ENCODE measurements at places on chromosomes 11 and 22. TPM values are rescaled to one million over a fixed set of nuclear protein-coding genes. Genes with fewer than 3 reads are reported as not detected.

DNA sequence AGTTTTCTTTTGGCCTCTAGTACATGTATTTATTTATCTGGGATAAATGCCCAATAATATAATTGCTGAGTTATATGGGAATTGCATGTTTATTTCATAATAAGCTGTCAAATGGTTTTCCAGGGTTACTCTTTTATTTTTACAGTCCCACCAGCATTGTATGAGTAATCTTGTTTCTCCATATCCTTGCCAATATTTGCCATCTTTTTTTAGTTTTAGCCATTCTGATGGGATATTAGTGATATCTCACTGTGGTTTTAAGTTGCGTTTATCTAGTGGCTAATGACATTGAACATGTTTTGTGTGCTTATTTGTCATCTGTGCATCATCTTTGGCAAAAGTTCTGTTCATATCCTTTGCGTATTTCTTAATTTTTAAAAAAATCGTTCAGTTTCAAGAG is 372.8 kb upstream of the CCDC179 start:
- no peak for DNase-seq
- no peaks in the 10 kb centered on the region for H3K36me3 ChIP-seq
- H3K4me3 ChIP-seq = no peak overlapping the region
- H3K27ac ChIP-seq = no peak overlapping the region
- no peaks in the 10 kb centered on the region for H3K27me3 ChIP-seq

DNA sequence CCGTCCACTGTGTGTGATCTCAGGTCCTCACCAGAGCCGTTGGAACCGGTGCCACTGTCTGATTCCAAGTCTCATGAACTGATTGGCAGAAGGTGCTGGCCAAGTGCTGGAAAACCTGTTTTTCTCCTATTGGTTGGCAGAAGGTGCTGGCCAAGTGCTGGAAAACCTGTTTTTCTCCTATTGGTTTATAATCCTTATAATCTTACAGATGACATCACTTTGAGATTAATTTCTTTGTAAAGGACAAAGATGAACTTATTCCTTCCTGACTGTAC is 1106.3 kb downstream of the BRD1 start:
- DNase-seq = no peak
- no peaks in the 10 kb centered on the region for H3K27me3 ChIP-seq
- no peaks in the 10 kb centered on the region for H3K4me1 ChIP-seq
- H3K4me3 ChIP-seq = no peak overlapping the region

DNA sequence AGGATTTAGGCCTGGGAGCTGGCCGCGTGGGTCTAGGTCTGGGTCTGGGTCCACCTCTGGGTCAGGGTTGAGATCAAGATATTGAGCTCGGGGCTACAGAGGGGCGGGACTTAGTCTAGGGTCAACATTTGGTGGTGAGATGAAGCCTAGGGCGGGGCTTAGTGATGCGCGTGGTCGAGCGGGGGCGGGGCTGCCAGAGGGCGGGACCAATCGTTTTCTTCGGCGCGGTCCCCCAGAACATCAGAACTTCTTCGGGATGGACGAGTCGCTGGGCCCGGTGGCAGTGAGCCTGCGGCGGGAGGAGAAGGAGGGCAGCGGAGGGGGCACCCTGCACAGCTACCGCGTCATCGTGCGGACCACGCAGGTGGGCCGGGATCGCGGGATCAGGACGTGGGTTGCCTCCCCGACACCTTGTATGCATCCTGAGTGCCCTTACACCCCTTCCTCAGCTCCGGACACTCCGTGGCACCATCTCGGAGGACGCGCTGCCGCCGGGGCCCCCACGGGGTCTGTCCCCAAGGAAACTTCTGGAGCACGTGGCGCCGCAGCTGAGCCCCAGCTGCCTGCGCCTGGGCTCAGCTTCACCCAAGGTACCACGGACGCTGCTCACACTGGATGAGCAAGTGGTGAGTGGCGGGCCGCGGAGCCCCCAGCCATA is 4.2 kb downstream of the SIPA1 start:
- no peaks in the 10 kb centered on the region for H3K27me3 ChIP-seq
- H3K4me3 ChIP-seq = peak overlapping the region; percentile 84
- H3K4me1 ChIP-seq = peaks cover 34% of the 10 kb centered on the region
- peak overlapping the region; percentile 76 for H3K27ac ChIP-seq
- peak; percentile 70 for DNase-seq

The PRR33 gene
- not detected for total RNA-seq

The HBD gene
- not detected for total RNA-seq

DNA sequence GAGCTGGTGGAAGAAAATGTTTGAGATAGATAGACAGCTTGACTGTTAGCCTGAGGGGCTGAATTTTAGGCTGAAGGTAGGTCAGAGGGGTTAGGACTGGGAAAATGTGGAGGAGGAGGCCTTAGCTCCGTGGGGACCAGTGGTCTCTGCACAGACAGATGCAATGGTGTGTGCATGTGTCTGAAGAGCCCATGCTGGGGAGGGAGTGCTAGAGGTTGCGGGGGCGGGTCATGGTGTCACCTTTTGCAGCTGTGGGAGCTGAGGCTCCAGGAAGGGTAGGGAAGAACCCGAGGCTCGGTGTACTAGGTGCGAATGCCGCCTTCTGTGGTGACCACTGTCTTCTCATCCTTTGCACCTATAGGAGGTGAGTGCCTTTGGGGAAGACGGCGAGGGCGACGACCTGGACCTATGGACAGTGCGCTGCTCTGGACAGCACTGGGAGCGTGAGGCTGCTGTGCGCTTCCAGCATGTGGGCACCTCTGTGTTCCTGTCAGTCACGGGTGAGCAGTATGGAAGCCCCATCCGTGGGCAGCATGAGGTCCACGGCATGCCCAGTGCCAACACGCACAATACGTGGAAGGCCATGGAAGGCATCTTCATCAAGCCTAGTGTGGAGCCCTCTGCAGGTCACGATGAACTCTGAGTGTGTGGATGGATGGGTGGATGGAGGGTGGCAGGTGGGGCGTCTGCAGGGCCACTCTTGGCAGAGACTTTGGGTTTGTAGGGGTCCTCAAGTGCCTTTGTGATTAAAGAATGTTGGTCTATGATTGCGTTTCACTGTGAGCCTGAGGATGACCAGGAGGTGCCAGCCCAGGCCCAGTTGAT is 1.6 kb downstream of the SDF2L1 start:
- peaks cover 27% of the 10 kb centered on the region for H3K36me3 ChIP-seq
- peaks cover 32% of the 10 kb centered on the region for H3K4me1 ChIP-seq
- H3K27ac ChIP-seq = peak overlapping the region; percentile 93
- peak overlapping the region; percentile 90 for H3K4me3 ChIP-seq

DNA sequence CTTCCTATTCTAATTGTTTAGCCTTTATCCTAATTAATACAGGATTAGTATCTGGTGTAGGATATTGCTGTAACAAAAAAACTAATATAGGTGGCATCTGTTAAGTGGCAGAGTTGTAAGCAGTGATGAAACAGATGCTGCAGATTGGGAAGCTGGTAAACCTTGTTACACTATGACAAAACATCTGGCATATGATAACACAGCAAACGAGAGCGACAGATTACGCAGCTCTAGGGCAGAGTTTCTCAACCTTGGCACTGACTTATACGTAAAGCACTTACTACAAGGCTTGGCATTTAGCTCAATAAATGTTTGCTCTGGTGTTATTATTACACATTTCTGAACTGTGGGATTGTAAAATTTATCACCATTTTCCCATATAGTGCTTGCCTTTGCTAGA is 137.0 kb downstream of the ATG16L2 start:
- peaks cover 2% of the 10 kb centered on the region for H3K4me1 ChIP-seq
- no peak for DNase-seq
- peaks cover 8% of the 10 kb centered on the region for H3K36me3 ChIP-seq
- H3K27me3 ChIP-seq = no peaks in the 10 kb centered on the region

The UBASH3B gene
- 14.8 TPM for total RNA-seq

- no peaks in the 10 kb centered on the region for H3K4me1 ChIP-seq
- DNase-seq = no peak
- no peaks in the 10 kb centered on the region for H3K36me3 ChIP-seq
- H3K27me3 ChIP-seq = peaks cover 2% of the 10 kb centered on the region
- no peak overlapping the region for H3K4me3 ChIP-seq
Measured at GRCh38 chr11:96523656-96524055, 133.8 kb downstream of the JRKL start.

GRCh38 chr11:31617246-31617645 is 107.7 kb downstream of the ELP4 start:
- H3K4me3 ChIP-seq = no peak overlapping the region
- H3K27ac ChIP-seq = no peak overlapping the region
- H3K27me3 ChIP-seq = no peaks in the 10 kb centered on the region
- H3K36me3 ChIP-seq = peaks cover 2% of the 10 kb centered on the region

The CFAP300 gene
- not detected for total RNA-seq

The JAML gene
- 318 TPM for total RNA-seq

- H3K27me3 ChIP-seq = no peaks in the 10 kb centered on the region
- no peak overlapping the region for H3K4me3 ChIP-seq
- no peak for DNase-seq
Measured at GRCh38 chr11:8122173-8122764, 41.3 kb downstream of the TUB start.

The SLC6A5 gene
- not detected for total RNA-seq

GRCh38 chr11:100575860-100576717 is 111.0 kb upstream of the ARHGAP42 start:
- H3K27me3 ChIP-seq = no peaks in the 10 kb centered on the region
- peak; percentile 60 for DNase-seq
- H3K36me3 ChIP-seq = no peaks in the 10 kb centered on the region
- no peak overlapping the region for H3K27ac ChIP-seq
- H3K4me3 ChIP-seq = no peak overlapping the region

The NLRP14 gene
- total RNA-seq = 0.21 TPM

DNA sequence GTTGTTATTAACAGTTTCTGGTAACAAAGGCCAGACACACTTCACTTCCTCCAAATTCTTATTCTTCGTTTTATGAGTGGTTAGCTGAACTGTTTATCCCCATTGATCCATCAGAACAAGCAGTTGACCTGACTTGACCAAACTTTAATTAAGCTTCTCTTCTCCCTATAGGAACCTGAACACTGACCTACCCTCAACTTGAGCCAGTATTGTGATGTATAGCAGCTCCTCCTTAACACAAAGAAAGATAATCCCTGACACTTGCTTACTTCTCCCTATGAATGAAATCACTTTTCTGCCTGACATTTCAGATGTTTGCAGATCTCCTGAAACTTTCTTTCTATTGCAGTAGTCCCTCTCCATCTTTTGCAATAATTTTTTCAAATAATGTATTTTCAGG is 41.9 kb downstream of the ANO5 start:
- H3K36me3 ChIP-seq = no peaks in the 10 kb centered on the region
- no peaks in the 10 kb centered on the region for H3K4me1 ChIP-seq
- DNase-seq = no peak
- no peaks in the 10 kb centered on the region for H3K27me3 ChIP-seq

DNA sequence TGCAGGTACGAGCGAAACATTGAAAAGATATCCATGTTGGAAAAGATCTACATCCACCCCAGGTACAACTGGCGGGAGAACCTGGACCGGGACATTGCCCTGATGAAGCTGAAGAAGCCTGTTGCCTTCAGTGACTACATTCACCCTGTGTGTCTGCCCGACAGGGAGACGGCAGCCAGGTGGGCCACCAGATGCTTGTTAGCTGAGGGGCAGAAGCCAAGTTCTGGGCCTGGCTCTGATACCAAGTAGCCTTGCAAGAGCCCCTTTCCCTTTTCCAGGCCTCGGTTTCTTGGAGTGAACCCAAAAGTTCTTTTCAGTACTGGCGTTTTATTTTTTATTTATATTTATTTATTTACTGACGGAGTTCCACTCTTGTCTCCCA is 9.6 kb downstream of the F2 start:
- no peak overlapping the region for H3K27ac ChIP-seq
- H3K36me3 ChIP-seq = no peaks in the 10 kb centered on the region
- H3K27me3 ChIP-seq = no peaks in the 10 kb centered on the region
- no peak for DNase-seq
- no peaks in the 10 kb centered on the region for H3K4me1 ChIP-seq

DNA sequence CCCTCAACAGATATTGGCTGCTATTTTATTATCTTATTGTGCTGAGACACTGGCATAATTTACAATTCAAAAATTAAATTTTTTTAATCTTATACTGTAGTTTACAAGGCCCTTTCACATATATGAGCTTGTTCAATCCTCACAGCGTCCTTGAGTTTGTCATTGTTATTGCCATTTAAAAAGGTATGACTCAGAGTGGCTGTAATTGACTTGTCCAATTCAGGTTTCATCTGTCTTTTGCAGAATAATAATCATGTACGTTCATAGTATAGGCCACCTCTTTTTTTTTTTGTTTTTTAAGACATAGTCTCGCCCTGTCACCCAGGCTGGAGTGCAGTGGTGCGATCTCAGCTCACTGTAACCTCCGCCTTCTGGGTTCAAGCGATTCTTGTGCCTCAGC is 11.5 kb downstream of the PTPRJ start:
- no peaks in the 10 kb centered on the region for H3K27me3 ChIP-seq
- no peak for DNase-seq
- H3K36me3 ChIP-seq = peaks cover 36% of the 10 kb centered on the region
- H3K4me1 ChIP-seq = peaks cover 54% of the 10 kb centered on the region
- H3K27ac ChIP-seq = no peak overlapping the region
- no peak overlapping the region for H3K4me3 ChIP-seq

DNA sequence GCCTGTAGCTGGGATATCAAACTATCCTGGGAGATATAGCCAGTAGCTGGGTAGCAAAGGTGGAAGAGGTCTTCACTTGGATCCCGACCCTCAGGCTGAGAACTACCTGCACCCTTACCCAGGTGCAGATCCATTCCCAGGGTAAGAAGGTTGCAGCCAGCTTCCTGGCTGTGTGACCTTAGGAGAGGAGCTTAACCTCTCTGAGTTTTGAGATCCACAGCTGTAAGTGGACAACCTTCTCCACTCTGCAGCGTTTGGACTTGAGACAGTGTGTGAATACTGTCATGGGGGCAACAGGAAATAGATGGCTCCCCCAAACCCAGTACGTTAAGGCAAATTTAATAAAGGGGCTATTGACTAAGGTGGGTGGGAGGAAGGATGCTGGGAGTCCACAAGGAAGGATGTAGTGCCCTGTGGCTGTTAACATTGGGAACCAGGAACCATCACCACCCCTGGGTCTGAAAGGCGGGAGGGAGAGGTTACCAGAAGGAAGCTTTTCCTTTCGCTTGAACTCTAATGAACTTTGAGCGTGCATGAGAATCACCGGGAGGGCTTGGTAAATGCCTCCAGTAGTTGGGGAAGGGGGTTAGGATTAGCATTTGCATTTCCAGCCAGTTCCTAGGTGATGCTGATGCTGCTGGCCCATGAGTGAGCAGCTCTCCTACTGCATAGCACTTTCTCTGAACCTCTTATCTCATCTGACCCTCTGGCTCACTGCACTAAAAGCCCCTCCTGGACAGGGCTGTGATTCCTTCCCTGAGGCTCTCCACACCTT is 24.4 kb downstream of the SGSM1 start:
- DNase-seq = no peak
- H3K36me3 ChIP-seq = no peaks in the 10 kb centered on the region
- peaks cover 3% of the 10 kb centered on the region for H3K27me3 ChIP-seq
- no peak overlapping the region for H3K4me3 ChIP-seq

All from activated CD4-positive, alpha-beta T cell treated with anti-CD3 and anti-CD28 coated beads, Interleukin-2, amount 10 ng/mL, durations not matched to agents 24 days and 14 days (primary cell).